ENCODE measurements at places on chromosomes 3 and 15.

- DNase-seq, result no peak
Observed at GRCh38 chr15:67835297-67836133, 4.3 kb downstream of the RNU6-1 start.

DNA sequence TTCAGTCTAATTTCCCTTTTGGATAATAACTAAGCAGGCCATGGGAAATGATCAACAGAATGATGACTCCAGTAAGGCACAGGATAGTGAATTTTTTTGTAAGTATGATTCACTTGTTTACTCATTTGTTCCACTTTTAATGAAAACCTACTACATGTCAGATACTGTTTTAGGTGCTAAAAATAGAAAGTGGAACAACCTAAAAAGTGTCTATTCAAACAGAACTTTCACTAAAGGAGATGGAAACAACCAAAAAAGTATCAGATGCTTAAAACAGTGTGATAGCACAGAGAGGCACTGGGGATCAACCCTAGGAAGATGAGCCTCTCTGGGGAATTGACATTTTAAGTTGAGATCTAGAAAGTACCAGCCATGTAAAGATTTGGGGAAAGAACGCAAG lies 11.1 kb downstream of the RYK start:
- no peak for DNase-seq

GRCh38 chr3:80285388-80285787 lies 517.6 kb upstream of the ROBO1 start:
- no peak for DNase-seq

DNA sequence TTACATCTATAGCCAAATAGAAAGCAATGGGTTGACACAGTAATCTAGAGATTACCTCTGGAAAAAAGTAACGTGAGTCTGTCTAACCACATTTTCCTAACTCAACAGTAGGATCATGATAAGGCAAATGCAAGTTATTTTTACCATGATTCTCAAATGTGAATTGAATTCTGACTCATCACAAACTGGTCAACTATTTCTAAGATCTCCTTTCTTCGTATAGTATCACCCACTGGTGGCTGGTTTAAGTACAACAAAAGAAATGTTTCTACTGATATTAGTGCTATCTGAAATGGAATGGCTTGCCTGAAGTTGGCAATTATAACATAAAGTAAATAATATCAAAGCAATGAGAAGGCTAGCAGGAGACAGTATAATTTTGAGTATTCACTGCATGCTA lies 102.2 kb downstream of the ABI3BP start:
- DNase-seq, result no peak

DNA sequence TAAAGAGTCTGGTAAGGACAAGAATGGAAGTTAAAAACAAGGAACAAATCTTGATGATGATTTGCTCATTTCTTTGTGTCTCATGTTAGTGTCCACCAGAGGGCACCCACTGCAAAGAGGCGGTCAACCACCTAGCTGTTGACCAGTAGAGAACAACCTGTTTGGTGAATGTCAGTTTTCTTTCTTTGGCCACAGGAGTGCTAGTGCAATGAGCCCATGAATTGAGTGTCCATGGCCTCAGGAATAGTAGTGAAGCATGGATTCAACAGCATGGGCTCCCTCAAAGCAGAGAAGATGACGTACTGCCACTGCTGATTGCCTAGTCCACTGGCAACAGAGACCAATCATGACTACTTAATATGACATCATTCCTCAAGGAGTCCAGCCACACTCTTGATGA lies 10.7 kb upstream of the CNTN6 start:
- no peak for DNase-seq

DNA sequence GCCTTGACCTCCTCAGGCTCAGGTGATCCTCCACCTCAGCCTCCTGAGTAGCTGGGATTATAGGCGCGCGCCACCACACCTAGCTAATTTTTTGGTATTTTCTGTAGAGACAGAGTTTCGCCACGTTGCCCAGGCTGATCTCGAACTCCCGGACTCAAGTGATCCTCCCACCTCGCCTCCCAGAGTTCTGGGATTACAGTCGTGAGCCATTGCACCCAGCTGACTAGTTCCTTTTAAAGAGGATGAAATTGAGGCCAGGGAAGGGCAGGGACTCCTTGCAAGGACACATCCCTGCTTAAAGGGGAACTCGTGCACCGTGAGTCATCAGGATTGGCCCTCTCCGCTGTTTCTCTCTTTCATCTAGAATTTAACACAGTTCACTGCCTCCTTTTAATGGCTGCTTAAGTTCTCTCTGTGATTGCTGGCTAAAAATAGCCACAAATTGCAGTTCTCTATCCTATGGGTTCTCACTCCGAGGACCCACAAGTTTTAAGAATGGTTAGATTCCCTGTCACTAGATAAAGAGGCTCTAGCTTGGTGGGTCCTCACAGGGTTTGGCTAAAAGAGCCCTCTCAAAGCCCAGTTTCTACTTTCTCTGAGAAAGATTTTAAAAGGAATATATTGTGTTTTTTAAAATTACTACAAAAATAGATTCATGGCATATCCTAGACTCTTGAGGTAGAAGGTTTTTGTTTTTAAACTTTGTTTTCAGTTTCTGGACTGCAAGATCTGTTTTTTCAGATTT lies 1.4 kb downstream of the CRTAP start:
- DNase-seq, result no peak

Measured in T-helper 2 cell treated with Interferon-gamma antibody and Interleukin-4, amounts not matched to agents 5 μg/mL and 100 μg/mL, for 36 hours (primary cell).